COR-L47 (cell line): ENCODE measurements at places on chromosomes 2 and 18.

GRCh38 chr2:13227578-13227977 is 510.8 kb downstream of the TRIB2 start:
- DNase-seq: peak; percentile 49

- DNase-seq: no peak
Measured at GRCh38 chr2:207123335-207123744, 42.4 kb downstream of the KLF7 start.

GRCh38 chr2:168118733-168119514 is 128.5 kb downstream of the STK39 start:
- peak; percentile 69 for DNase-seq

DNA sequence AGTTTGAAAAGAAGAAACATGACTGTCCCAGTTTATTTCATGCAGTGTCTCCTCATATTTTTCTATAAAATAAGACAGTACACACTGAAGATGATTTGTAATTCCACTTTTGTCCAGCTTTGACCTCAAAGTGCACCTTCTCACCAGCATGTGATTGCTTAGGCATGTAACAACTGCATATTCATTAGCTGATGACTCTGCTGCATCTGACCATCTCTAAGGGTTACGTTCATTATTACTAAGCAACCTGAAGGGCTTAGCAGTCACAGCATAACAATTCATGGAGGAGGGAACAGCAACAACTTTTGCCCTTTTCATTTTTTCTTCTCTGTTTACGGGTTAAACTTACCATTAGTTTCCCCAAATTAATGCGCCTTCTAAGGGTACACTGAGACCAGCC is 330.6 kb upstream of the PIK3C3 start:
- no peak for DNase-seq

DNA sequence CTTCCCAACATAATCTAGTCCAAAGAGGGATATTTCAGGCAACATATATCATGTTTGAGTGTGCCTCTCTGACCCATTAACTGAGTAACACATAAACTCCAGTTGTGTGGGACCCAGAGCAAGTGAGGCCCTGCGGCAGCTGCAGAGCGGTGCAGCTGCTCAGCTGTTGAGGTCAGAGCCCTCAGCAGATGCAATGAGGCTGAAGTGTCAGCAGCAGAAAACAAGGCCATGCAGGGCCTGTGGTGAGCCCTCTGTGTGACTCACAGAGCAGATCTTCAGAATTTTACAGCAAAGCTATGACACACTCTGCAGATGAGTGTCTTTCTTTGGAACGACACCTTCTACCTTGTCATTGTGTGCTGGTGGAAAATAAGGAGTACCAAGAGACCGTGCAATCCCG is 168.5 kb downstream of the CBLN2 start:
- DNase-seq: no peak
